ENCODE measurements at places on chromosomes 11 and 22.

- DNase-seq, result no peak
Observed at GRCh38 chr11:45599161-45599943, 66.1 kb downstream of the CHST1 start.

- no peak for DNase-seq
Observed at GRCh38 chr22:35526333-35526979, 14.2 kb upstream of the RASD2 start.

DNA sequence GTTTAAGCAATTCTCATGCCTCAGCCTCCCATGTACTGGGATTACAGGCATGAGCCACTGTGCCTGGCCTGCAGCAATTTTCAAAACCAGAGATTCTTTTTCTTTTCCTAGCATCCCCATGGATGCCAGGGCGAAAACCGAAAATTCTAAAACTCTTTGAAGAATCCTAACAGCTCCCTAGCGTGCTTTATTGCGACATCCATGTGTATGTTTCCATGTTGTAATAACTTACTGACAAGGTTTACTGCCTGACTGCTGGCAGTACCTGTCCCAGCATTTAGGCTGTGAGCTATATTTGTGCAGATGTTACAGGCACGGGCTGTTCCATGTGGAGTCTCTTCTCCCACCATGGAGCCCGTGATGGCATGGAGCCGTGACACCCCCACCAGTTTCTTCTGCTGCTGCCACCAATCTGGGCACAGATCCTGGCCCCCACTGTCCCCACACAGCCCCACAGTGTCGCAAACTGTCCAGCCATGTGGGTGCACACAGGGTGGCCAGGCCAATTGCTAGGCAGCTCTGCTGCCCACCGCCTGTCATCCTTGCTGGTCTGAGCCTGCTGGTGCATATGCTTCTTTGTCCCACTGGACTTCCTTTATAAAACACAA is 7.1 kb upstream of the TAB1 start:
- DNase-seq, result no peak

GRCh38 chr22:37324340-37325038 is 42.2 kb downstream of the CYTH4 start:
- no peak for DNase-seq

- DNase-seq, result no peak
Observed at GRCh38 chr11:1877211-1878136, 14.2 kb downstream of the PRR33 start.

- peak; percentile 56 for DNase-seq
Observed at GRCh38 chr22:48254311-48254873, 1491.9 kb downstream of the TBC1D22A start.

DNA sequence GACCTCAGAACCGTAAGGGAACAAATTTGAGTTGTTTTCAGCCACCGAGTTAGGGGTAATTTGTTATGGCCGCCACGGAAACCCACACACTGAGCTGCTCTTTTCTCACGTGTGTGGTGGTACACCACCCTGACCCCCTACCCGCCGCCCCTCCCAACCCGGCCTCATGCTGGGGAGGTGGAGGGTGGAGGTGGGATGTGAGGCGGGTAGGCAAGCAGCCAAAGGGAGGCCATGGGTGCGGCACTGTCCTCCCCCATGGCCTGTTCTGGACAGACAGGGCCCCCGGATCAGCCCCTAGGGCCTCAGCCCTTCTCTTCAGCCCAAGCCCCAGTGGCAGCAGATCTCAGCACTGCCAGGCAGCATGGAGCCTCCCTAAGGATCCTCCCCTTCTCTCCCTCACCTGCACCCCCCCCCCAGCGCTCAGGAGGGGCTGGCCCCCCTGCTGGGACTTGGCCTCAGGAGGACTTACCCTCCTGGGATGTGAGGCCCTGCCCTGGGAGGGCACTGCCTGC is 7.9 kb downstream of the PRR5 start:
- no peak for DNase-seq

- no peak for DNase-seq
Observed at GRCh38 chr11:118132385-118133151, 20.1 kb downstream of the SCN4B start.

- peak; percentile 45 for DNase-seq
Observed at GRCh38 chr22:30572840-30573593, 1.4 kb downstream of the GAL3ST1 start.

GRCh38 chr11:28447226-28447625 is 339.0 kb downstream of the METTL15 start:
- no peak for DNase-seq

DNA sequence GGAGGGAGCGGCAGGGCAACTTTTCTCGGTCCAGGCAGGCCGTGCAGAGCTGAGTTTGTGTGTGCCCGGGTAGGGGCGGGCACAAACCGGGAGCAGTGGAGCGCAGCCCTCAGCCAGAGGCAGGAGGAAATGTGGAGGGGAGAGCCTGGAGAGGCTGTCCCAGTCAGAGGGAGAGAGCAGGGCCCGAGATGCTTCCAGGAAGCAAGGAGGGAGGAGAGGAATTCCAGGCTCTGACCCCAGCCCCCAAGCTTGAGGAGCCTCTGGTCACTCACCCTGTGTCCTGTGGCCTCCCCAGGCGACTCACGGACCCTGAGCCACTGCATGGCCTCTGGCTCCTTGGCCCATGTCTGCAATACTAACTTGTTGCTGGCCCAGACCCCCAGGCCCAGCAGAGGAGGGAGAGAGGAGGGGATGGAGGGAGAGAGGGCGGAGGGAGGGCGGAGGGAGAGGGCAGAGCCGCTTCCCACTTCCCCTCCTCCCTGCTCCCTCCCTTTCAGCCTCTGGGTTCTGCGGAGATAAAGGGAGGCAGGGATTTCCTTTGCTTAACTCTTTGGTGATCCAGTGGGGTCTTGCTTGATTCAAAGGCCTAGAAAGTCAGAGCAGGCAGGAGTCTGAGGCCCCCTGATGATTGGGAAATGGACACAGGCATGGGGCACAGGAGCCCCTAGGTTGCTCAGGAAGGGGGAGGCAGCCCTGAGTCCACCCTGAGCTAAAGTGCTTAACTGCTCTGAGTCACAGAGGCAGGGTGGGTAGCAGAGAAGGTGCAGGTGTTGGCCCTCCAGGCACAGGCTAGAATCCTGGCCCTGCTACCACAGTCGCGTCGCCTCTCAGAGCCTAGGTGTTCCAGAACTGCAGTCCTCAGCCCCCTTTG is at the start of gene C1QTNF6:
Gene C1QTNF6 (minus strand): TSS at position 357 of the 871 bp plus-strand sequence. CDS start 34 bp downstream, at position 323.
- DNase-seq, result peak; percentile 94

GRCh38 chr11:111515591-111515990 is 1.0 kb downstream of the HOATZ start:
- DNase-seq, result no peak

DNA sequence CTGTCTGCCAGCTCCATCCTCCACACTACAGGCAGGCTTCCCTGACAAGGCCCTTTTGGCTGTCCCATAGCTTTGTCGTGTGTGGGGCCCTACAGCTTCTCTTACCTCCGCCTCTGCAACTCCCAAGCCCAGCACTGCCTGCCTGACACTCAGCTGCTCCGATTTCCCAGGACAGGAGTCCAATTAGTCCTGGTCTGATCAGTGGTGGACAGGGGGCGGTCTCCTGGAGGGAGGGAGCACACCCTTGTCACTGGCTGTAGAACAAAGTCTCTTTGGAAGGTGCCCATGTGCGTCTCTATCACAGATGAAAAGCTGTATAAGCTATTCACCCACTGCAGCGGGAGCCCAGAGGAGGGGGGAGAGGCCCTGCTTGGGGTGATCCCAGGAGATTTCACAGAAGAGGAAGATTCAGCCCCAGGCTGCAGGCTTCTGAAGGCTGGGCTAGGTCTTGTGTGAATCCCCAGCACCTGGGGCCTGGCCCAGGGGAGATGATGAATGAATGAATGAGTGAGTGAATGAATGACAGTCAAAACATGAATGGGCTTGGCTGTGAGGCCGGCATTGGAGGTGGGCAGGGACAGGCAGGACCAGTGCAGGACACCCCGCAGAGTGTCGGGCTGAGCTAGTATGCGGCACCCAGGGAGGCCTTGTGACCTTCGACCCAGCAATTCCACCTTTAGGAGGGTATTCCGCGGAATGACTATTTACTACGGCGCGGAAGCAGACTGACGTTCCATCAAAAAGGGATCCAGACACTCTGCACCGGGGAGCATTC is 142.4 kb downstream of the CACNA1I start:
- no peak for DNase-seq
